Keratinocyte (primary cell): ENCODE measurements at places on chromosomes 2 and 18.
A peak's percentile ranks its signal among the peaks of the same experiment; 100 is the strongest.

GRCh38 chr18:34492652-34493051, 217.4 kb upstream of the DTNA start:
- H3K27me3 ChIP-seq = peaks cover 12% of the 10 kb centered on the region
- no peak for DNase-seq
- H3K4me3 ChIP-seq = no peak overlapping the region
- H3K27ac ChIP-seq = no peak overlapping the region

- DNase-seq = no peak
- no peaks in the 10 kb centered on the region for H3K4me1 ChIP-seq
- H3K4me3 ChIP-seq = no peak overlapping the region
- H3K27ac ChIP-seq = no peak overlapping the region
- no peaks in the 10 kb centered on the region for H3K36me3 ChIP-seq
Measured at GRCh38 chr2:235399895-235400294, 93.9 kb upstream of the AGAP1 start.

DNA sequence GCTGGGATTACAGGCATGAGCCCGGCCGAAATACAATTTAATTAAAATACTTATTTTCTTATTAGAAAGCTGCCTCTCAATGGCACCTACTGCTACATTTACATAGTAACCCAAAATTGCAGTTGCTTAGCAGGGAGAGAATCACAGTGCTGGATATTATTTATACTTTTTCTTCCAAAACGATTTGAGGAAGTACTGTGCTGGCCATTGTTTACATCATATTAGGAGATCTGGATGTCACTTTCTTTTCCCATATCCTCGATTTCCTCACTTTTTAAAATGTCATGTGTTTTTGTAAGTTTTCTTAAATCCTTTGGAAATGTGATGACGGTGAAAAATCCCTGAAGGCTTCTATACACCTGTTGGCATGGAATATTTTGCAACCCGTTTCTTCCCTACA, 3.4 kb upstream of the SP3 start:
- no peaks in the 10 kb centered on the region for H3K36me3 ChIP-seq
- H3K4me1 ChIP-seq = peaks cover 19% of the 10 kb centered on the region
- no peak overlapping the region for H3K27ac ChIP-seq
- no peak for DNase-seq
- no peaks in the 10 kb centered on the region for H3K27me3 ChIP-seq

DNA sequence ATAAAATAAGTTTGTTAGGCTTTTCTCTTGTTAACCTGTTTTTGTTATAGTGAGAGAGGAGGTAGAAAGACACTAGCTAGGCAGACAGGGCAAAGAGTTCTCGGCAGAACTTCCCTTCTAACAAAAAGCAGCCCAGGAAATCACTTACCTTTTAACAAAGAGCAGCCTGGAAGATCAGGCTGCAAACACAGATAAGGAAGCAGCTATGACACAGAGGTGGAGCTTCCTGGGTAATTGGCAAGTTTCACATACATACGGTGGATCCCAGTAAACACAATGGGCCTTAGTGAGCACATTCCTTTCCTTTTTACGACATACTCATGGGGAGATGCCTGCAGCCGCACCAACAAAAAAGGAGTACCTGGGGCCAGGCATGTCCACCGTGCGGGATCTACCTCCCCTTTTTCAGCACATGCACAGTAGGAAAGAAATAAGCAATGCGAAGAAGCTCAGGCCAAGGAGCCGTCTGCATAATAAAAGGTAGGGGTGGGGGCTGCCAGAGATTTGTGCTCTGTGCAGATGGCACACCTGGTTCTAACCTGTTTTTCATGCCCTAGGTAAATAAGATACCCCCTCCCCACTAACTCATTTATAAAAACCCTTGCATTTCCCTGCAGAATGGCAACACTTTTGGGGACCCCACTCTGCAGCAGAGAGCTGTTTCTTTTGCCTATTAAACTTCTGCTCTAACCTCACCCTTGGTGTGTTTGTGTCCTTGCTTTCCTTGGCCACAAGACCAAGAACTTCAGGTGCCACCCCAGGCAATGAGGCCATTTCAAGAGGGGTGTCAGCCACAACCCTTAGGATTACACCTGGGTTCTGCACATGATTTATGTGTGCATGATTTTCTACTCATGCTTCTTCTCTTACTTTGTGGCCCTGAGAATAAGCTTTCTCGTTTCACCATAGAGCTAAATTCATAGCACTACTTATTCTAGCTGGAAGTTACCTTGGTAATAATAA, 26.5 kb downstream of the MDH1 start:
- no peaks in the 10 kb centered on the region for H3K36me3 ChIP-seq
- H3K4me1 ChIP-seq = peaks cover 34% of the 10 kb centered on the region
- H3K27me3 ChIP-seq = no peaks in the 10 kb centered on the region
- H3K4me3 ChIP-seq = peak overlapping the region; percentile 61
- peak; percentile 79 for DNase-seq

DNA sequence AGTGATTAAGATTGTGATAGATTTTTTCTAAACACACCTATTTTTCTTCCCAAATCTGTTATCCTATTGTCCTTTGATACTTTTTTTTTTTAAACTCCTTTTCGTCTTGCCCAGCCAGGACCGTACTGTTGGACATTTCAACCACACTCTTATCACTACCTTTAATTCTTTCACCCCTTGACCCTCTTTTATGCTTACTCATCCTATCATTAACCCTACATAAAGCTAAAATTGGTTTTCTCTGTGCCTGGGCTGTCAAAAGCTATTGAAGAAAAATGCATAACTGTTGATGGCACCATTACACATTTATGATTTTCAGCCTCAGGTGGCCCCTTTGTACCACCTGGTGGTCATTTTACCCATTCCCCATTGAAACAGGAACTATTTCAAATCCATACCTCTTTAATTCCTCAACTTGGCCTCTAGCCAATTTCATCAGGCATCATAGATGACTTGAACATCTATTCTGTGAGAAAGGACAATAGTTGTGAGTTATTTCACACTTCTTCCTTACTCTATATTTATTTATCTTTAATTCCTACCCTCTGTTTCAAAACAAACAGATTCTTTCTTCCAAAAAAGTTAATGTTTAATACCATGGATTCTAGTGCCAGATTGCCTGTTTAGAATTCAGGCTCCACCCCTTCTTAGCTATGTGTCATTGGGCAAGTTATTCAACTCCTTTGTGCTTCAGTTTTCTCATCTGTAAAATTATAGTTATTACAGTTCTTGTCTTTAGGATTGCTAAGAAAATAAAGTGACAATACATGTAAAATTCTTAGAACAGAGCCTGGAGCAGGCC, 258.6 kb downstream of the CAMKMT start:
- H3K36me3 ChIP-seq = no peaks in the 10 kb centered on the region
- no peak for DNase-seq
- H3K4me3 ChIP-seq = no peak overlapping the region
- no peaks in the 10 kb centered on the region for H3K4me1 ChIP-seq

DNA sequence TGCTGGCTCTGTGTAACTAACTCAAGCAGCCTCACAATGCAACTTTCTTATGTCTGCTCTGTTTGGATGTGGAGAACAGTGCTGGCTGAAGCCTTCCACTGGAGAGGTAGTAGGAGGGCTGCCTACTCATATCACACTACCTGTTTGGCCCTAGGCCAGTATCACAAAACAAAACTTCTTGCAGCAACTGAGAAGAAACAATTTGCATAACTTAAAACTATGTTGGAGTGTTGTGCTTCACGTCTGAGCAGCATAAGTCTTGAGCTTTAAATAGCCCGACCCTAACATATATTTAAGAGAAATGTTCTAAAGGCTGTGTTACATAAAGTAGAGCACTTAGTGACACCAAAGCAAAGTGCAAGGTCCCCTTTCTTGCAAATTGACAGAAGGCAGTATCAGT, 204.9 kb upstream of the ACVR2A start:
- no peaks in the 10 kb centered on the region for H3K27me3 ChIP-seq
- peaks cover 19% of the 10 kb centered on the region for H3K4me1 ChIP-seq
- H3K4me3 ChIP-seq = no peak overlapping the region
- no peaks in the 10 kb centered on the region for H3K36me3 ChIP-seq
- H3K27ac ChIP-seq = no peak overlapping the region

DNA sequence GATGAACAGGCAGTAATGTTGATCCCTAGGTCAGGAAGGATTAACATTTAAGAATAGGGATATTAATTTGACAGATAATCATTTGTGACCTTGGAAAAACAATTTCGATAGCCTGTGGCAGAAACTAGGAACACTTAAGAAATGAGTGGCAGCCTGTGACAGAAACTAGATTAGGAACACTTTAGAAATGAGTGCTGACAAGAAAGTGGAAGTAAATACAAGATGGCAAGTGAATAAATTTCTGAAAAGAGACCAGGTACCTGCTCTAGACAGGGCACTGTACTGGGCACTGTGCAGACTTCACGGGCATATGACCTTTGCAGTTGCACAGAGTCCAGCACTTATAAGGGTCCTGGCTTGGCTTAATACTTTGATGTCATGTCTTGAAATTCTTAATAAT, 5.5 kb upstream of the HNRNPA3 start:
- DNase-seq = no peak
- H3K27me3 ChIP-seq = no peaks in the 10 kb centered on the region

GRCh38 chr2:222693837-222694236, 22.4 kb downstream of the MOGAT1 start:
- DNase-seq = no peak
- no peak overlapping the region for H3K27ac ChIP-seq
- H3K27me3 ChIP-seq = no peaks in the 10 kb centered on the region
- no peaks in the 10 kb centered on the region for H3K36me3 ChIP-seq
- no peaks in the 10 kb centered on the region for H3K4me1 ChIP-seq

GRCh38 chr2:104781151-104781550, 72.8 kb upstream of the POU3F3 start:
- H3K4me1 ChIP-seq = no peaks in the 10 kb centered on the region
- no peaks in the 10 kb centered on the region for H3K27me3 ChIP-seq
- H3K27ac ChIP-seq = no peak overlapping the region
- no peak overlapping the region for H3K4me3 ChIP-seq
- H3K36me3 ChIP-seq = no peaks in the 10 kb centered on the region

DNA sequence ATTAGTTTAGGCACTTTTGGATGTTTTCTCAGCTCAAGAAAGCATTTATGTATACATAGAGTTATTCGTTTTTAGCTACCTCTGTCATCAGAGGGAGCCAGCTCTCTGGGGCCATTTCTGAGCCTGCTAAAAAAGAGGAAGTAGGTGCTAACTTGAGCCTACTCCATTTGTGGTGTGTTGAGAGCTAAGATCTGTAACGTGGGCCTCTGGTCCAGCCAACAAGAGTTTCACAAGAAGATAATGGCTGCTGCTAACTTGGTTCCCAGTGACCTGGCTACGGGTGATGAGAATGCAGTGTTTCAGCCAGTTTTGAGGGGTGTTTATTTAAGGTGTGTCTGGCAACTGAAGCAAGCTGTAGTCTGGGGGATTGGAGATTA, 182.5 kb downstream of the PRKCE start:
- DNase-seq = no peak
- no peaks in the 10 kb centered on the region for H3K36me3 ChIP-seq
- no peak overlapping the region for H3K27ac ChIP-seq
- H3K4me3 ChIP-seq = no peak overlapping the region
- H3K27me3 ChIP-seq = no peaks in the 10 kb centered on the region

DNA sequence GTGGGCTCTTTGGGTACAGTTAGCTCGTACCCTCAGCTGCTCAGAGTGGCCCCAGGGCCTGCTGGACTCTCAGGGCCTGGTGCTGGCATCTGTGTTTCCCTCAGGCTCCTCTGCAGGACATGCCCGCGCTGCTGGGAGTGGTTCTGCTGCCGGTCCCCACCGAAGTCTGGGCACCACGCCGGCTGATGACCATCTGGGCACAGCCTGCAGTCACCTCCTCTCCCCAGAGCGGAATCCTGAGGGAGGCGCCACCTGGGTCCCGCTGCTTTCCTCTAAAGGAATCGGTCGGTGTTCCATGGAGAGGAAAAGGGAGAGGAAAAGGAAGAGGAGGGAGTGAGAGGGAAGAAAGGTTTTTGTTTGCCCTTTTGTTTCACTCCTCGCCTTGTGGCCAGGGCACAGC, 43.6 kb downstream of the MC2R start:
- no peak overlapping the region for H3K4me3 ChIP-seq
- H3K4me1 ChIP-seq = no peaks in the 10 kb centered on the region
- H3K27me3 ChIP-seq = peaks cover 9% of the 10 kb centered on the region
- H3K27ac ChIP-seq = no peak overlapping the region
- H3K36me3 ChIP-seq = no peaks in the 10 kb centered on the region

DNA sequence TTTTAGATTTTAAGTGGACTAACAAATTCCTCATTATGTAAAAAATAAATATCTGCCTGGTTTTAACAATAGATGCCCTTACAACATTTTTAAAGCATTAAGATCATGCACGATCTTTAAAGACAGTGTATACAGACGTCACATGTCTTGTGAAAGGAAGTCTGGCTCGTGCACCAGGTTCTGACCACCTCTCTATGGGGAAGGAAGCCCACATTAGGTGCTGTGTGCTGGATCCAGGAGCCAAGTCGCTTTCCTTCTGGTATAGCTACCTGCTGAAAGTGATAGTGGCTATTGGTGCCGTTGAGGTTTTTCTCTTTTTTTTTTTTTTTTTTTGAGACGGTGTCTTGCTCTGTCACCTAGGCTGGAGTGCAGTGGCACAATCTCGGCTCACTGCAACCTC, 116.5 kb downstream of the NCK2 start:
- H3K4me3 ChIP-seq = no peak overlapping the region
- no peak for DNase-seq
- no peaks in the 10 kb centered on the region for H3K27me3 ChIP-seq
- H3K27ac ChIP-seq = no peak overlapping the region
- peaks cover 34% of the 10 kb centered on the region for H3K4me1 ChIP-seq

GRCh38 chr18:78739882-78740677, 239.5 kb upstream of the SALL3 start:
- H3K4me3 ChIP-seq = no peak overlapping the region
- no peaks in the 10 kb centered on the region for H3K36me3 ChIP-seq
- H3K4me1 ChIP-seq = no peaks in the 10 kb centered on the region
- no peaks in the 10 kb centered on the region for H3K27me3 ChIP-seq
- DNase-seq = no peak

DNA sequence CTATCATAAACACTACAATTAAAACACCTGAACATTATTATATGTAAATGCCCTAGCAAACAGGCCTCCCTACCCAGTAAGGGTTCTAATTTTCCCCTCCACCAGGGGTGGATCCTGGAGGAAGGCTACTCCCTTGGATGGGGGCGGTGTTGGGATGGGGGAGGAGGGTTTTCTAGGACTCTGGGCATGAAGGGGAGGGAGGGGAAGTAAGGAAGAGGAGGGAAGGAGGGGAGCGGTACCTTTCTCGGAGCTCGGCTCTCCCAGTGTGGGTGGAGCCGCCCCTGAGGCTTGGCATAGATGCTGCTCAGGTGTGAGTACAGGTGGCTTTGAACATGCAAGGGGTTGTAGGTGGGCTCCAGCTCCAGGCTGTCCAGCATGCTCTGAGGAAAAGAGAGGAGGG, 5.4 kb downstream of the DOK1 start:
- H3K36me3 ChIP-seq = no peaks in the 10 kb centered on the region
- no peak for DNase-seq
- H3K27me3 ChIP-seq = peaks cover 6% of the 10 kb centered on the region
- H3K4me3 ChIP-seq = no peak overlapping the region
- H3K27ac ChIP-seq = no peak overlapping the region

GRCh38 chr18:35697869-35698268, 116.3 kb downstream of the GALNT1 start:
- peaks cover 4% of the 10 kb centered on the region for H3K4me1 ChIP-seq
- no peaks in the 10 kb centered on the region for H3K36me3 ChIP-seq
- peak; percentile 30 for DNase-seq

- H3K27ac ChIP-seq = no peak overlapping the region
- no peaks in the 10 kb centered on the region for H3K36me3 ChIP-seq
- DNase-seq = no peak
- H3K4me1 ChIP-seq = no peaks in the 10 kb centered on the region
- H3K27me3 ChIP-seq = no peaks in the 10 kb centered on the region
Measured at GRCh38 chr2:133791191-133791590, 222.9 kb upstream of the NCKAP5 start.

GRCh38 chr2:57906152-57906732, 140.4 kb upstream of the VRK2 start:
- no peak overlapping the region for H3K4me3 ChIP-seq
- no peaks in the 10 kb centered on the region for H3K36me3 ChIP-seq
- DNase-seq = no peak
- no peaks in the 10 kb centered on the region for H3K27me3 ChIP-seq
